ENCODE measurements at places on chromosomes 6 and 20.

DNA sequence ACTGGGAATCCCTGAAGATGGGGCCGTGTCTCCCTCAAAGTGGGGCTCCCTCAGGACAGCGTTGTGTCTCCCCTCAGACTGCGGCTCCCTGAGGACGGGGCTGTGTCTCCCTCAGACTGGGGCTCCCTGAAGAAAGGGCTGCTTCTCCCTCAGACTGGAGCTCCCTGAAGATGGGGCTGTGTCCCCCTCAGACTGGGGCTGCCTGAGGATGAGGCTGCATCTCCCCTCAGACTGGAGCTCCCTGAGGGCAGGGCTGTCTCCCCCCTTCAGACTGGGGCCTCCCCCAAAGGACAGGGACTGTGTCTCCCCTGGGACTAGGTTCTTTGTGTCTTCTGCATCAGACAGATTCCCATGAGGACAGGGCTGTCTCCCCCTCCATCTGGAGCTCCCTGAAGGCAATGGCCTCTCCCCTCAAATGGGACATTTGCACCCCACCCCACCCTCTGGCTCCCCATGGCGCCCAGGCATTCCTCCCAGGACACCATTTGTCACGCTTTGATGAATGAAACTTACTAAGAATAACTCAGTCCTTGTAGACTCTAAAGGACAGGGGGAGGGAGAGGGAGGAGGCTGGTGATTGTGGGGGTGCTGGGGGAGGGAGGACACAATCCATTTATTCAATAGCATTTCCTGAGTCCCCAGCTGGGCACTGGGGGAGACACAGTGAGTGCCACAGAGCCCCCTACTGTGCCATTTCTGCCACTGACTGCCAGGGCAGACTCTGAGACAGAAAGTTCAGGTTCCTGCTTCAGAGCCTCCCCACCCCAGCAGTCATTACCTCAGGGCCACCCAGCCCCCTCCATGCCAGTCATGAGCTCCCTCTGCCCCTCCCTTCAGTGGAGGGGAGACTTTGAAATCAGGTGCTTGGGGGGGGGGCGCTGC lies 122.4 kb downstream of the MRPL14 start:
- DNase-seq, result peak; percentile 15

GRCh38 chr6:12312736-12313135 lies 22.6 kb downstream of the EDN1 start:
- no peak for DNase-seq

DNA sequence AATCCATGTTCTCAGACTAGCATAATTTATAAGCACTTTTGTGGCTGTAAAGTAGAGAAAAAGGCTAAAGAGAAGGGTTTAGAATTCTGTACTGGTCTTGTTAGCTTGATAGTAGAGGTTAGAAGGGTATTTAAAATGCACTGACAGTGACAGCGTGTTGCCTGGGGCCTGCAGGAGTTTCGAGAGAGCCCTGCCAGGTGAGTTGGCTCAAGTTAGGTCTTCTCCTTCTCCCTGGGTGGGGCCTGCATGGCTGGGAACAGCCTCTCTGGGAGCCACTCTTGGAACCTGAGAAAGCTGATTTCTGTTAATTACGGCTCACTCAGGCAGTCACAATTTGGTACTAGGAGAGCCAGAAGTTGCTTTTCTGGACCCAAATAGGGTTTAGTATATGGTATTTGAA lies 103.7 kb downstream of the ARID1B start:
- DNase-seq, result no peak

- DNase-seq, result no peak
Measured at GRCh38 chr6:139186242-139186641, 51.4 kb downstream of the HECA start.

- DNase-seq, result peak; percentile 8
Measured at GRCh38 chr6:80133020-80133419, 26.5 kb downstream of the BCKDHB start.

DNA sequence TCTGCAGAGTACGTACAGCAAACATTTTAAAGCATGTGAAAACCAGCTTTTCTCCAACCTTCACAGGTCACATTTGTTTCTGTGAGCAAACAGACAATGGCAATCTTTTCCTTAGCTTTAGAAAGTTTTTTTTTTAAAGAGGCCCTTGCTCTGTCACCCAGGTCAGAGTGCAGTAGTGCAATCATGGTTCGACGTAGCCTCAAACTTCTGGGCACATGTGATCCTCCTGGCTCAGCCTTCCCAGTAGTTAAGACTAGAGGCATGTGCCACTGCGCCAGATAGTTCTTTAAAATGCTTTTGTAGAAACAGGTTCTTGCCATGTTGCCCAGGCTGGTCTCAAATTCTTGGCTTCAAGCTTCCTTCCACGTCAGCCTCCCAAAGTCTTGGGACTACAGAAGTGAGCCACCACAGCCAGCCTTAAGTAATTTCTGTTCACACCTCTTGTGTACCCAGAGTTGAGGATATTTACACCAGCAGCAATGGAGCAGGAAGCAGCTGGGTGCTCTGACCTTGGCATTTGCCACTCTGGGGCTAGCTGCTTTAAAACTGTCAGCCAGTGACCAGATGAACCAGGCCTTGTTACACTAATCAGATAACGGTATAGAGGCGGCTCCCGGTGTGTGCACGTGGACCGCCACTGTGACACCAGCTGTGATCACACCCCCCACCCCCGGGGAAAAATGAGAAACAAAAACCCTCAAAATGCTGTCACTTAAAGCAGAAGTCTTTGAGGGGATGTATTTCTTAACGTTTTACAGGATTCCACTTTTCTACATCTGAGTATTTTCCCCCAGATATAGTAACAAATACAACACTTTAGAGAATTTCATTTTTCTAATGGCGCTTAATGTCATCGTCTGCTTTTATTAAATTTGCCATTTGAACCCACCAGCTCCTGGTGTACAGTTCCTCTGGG lies 71.3 kb downstream of the AKAP12 start:
- no peak for DNase-seq

DNA sequence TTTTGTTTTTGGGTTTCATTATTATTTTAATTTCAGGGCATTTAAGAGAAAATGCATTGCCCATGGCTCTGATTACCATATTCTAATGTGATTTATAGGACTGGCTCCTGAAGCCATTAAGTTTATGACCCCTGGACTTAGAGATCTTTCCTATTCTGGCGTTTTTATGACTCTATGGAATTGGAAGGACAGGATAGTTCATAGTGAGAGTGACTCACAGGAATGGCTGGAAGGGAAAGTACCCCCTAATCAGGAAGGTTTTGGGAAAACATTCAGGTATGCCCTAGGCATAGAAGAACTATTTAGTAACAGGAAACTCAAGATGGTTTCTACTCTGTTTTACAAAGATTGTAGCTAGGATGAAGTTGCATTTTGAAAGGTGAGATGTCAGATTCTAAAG lies 108.6 kb upstream of the SLC2A12 start:
- DNase-seq, result no peak

DNA sequence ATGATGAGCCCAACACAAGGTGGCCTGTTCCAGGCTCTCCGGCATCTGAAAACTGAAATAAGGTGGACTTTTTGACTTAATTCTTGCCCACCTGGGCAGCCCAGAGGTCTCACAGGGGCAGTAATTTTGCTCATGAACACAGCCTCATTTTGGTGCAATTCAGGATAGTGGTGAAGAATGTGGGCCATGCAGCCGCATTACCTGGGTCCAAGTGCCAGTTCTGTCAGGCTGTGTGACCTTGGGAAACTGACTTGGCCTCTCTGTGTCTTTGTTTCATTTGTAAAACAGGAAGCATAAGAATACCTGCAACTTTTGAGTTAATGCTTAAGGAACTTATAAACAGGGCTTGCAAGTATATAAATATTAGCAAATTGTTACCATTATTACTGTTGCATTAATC lies 5.6 kb downstream of the PREX1 start:
- DNase-seq, result no peak

DNA sequence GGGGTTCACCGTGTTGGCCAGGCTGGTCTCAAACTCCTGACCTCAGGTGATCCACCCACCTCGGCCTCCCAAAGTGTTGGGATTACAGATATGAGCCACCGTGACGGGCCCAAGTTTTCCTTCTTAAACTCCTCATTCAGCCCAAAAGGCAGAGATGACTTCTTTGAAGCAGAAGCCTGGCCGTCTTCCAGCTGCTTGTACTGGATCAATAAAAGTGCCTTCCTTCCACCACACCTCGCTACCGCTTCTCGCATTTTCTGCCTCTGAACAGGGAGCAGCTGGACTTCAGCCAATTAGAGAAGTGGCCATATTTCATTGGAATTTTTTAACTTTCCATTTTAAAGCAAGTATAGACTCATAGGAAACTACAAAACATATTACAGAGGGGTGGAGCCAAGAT lies 241.1 kb downstream of the PREX1 start:
- no peak for DNase-seq

DNA sequence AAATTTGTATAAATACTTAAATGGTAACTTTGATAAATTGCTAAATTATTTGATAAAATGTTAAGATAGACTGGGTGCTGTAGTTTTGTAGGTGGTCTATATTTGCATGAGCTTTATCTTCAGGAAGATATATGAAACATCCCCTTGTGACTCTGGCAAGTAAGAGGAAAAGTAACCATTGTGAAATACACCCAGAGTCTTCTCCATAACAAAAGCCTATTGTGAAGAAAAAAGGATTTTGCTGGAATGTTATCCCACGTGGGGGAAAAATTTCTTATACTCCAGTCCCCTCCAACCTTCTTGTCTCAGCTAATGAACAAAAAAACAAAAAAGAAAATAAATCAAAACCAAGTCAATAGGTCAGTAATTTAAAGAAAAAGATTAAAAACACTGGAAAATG lies 600.7 kb downstream of the HDGFL1 start:
- no peak for DNase-seq

DNA sequence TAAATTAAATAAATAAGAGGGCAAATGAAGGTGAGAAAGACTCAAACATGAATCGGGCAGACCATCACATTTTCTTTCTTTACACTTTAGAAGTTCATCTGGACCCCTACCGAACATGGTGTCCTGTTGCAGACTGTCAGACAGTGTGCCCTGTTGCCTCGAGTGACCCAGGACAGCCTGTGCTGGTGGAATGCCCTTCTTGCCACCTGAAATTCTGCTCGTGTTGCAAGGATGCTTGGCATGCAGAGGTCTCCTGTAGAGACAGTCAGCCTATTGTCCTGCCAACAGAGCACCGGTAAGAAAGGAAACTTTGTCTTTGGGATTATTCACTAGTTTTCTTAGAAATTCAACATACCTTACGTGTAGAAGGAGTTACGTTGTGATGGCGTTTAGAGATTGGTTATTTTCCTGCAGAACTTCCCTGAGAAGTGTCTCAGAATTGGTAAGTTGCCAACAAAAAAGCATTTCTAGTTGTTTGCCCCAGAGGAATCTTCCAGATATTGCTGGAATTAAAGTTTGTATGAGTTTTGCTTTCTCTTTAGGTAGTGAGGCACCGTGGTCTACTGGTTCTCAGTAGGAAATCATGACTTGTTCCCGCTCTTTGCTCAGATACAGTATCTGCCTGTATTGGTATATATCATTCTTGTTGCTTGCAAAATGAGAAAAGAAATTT lies 70.1 kb downstream of the RNF144B start:
- DNase-seq, result no peak

All from stimulated activated CD4-positive, alpha-beta T cell treated with anti-CD3 and anti-CD28 coated beads, Interleukin-1b, Interleukin-23, amount 100 ng/mL, for 48 hours (primary cell).